ENCODE measurements at places on chromosomes 3 and 15.

DNA sequence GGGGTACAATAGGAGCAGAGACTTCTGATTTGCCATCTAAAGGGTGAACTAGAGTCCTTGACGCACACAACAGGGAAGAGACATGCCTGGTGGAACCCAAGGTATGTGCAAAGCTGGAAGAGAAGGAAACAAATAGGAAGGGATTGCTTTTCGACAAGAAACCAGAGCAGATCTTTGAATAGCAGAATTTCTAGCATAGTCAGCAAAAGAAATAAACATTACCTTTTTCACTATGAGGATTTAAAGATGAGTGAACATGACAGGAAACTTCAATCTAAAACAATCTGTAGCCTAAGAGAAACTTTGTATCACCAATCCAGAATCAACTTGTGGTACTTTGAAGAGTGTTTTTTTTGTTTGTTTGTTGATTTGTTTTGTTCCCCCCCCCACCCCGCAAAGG is 4.9 kb downstream of the IL5RA start:
- DNase-seq, result no peak

GRCh38 chr3:31390466-31390865 is 142.3 kb upstream of the STT3B start:
- no peak for DNase-seq

GRCh38 chr15:49686599-49686998 is 65.8 kb downstream of the DTWD1 start:
- DNase-seq, result no peak

- DNase-seq, result no peak
Observed at GRCh38 chr15:77481670-77482069, 61.0 kb downstream of the HMG20A start.

DNA sequence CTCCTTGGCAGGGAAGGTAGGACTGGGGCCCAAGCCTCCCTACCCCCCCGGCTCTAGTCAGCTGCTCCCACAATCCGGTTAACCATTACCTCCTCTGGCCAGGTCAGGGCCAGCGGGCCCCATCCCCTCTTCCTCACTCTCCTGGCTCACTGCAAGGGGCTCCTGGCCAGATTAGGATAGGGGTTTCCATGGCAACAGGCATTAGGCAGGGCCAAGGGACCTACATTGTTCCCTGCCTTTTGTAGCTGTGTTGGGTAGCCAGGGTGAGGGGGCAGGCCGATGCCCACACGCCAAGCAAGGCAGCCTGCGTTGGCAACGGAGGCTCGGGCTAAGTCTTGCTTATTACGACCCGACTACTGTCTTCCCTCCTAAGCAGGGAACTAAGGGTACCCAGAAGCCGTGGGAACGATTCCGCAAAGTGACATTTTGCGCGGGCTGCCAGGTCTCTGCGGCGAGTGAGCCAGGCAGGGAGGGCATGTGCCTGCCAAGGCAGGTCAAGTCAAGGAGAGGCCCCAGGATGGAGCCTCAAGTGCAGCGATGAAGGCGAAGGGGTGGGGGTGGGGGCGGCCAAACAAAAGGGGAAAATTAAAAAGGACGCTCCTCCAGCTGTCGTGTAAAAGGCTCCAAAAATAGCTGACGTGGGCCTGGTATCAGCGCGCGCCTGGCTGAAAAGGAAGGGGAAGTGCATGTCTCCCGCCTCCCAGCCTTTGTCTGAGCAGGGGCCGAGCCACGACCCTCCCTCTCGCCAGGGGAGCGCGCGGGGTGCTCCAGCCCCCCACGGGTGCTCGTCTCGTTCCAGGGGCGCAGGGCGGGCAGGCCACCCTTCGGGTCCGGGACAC is 919 bp downstream of the IDH2 start:
- peak; percentile 19 for DNase-seq

GRCh38 chr3:45214061-45214680 is 11.9 kb downstream of the TMEM158 start:
- no peak for DNase-seq

DNA sequence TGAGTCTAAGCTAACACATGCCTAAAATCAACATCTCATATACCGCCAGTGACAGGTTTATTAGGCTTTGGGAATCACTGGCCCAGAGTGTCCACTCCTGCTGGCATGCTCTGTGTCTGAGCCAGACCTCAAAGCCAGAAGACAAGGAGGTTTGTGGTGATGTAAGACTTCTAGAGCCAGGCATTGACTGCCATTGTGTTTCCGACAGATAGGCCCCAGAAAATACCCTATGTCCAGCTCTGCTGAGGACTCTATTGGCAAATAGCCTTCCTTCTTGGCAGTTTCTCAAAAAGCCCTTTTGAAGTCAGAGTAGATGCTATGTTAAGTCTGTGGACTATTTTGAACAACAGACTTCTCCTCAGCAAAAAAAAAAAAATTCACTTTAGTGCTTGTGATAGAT is 181.9 kb upstream of the UBE2E1 start:
- no peak for DNase-seq

DNA sequence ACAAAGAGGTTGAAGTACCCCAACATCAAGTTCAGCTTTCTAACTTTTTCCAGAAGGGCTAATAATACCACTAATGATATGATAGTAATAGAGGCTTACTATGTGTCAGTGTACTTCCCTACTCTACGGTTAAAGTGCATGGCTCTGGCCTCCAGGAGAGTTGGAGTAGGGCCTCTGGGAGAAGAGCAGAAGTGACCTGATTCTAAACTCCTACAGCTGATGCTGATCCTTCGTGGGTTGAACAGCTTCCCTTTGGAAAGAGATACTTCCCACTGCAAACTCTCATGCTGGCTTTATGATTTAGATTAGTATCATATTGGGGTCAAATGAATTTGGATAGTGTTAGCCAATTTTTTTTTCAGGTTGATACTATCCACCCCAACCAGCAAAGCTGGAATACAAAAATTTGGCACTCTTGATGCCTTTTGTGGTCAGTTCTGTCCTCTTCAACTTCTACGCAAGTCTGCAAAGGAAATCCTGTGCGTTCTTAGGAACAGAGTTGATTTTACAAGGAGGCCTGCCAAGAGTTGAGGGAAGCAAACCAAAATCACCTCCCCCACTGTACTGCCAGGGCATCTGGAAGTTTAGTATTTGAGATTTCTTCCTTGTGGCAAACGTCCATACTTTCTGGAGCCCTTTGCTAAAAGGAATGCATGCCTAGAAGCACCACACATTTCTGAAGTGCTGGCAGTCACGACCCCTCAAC is 17.8 kb downstream of the TMEM212 start:
- DNase-seq, result no peak

- DNase-seq, result no peak
Observed at GRCh38 chr3:44355362-44356033, 16.9 kb downstream of the TCAIM start.

DNA sequence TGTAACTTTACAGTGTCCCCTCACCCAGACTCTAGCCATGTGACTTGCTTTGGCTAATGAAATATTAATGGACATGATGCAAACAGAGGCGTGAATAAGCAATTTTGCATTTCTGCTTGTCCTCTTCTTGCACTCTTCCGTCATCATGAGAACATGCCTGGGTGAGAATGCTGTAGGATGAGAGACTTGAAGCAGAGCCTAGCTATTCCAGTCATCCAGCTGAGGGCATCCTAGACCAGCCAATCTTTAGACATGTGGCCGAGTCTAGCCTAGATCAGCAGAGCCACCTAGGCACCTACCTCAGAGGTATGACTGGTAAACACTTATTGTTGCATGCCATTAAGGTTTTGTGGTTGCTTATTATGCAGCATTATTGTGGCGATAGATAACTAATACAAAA is 450.5 kb upstream of the AZI2 start:
- no peak for DNase-seq

GRCh38 chr3:25478211-25478757 is 50.2 kb downstream of the RARB start:
- no peak for DNase-seq

DNA sequence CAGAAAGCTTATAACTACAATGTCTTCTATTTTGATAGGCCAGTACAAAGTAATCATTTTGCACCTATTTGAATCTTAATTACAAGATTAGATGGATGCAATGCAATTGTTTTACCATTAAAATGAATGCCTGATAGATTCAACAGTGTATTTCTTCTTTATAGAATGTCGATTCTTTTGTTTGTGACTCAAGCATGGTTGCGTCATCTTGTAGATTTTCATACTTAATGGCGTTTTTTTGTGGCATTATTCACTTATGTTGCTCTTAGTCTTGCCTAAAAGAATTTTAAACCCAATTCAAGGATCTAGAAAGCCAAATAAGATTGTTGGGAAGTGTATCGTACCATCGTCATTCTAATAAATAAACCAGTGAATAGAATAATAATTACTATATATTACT is 21.4 kb downstream of the ZBTB38 start:
- no peak for DNase-seq

- DNase-seq, result no peak
Observed at GRCh38 chr3:151265866-151266265, 12.5 kb downstream of the P2RY14 start.

GRCh38 chr3:72953325-72953956 is 43.2 kb upstream of the PPP4R2 start:
- DNase-seq, result no peak

GRCh38 chr3:10460951-10461545 is 44.3 kb downstream of the ATP2B2 start:
- no peak for DNase-seq

GRCh38 chr3:117080872-117081271 is 371.3 kb downstream of the TUSC7 start:
- DNase-seq, result no peak

GRCh38 chr3:13165576-13165975 is 92.3 kb upstream of the IQSEC1 start:
- no peak for DNase-seq

- no peak for DNase-seq
Observed at GRCh38 chr3:177906126-177906511, 630.1 kb upstream of the KCNMB2 start.

DNA sequence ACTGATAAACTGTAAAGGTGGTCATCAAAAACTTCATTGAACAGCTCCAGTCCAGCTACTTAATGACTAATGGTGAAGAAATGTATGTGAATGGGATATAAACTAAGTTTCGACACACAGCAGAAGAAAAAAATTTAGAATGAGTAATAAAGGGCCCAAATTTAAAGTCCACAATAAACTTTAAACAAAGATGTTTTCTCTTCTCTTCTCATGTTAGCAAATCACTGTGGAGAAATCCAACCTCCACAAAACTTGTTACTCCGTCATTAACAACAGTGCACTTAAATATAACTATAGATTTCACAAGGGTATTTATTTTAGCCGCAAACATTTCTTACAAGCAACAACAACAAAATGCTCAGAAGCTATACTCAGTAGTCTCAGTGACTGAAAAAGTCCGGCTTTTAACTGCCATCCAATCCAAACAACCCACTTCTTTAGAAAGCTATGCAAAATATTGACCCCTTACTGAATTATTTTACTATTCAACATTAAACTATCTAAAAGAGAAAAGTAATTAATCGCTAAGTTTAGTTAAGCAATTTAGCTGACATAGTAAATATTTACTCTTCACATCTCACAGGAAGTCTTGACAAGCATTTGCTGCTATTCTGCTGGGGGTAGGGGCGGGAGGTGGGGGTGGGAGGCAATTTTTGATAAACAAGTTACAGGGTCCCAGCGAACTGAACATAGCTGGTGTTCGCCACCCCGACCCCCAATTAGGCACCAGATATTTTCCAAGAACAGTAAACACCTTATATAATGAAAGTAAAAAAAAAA is 2.4 kb downstream of the IGF2BP2 start:
- peak; percentile 22 for DNase-seq

DNA sequence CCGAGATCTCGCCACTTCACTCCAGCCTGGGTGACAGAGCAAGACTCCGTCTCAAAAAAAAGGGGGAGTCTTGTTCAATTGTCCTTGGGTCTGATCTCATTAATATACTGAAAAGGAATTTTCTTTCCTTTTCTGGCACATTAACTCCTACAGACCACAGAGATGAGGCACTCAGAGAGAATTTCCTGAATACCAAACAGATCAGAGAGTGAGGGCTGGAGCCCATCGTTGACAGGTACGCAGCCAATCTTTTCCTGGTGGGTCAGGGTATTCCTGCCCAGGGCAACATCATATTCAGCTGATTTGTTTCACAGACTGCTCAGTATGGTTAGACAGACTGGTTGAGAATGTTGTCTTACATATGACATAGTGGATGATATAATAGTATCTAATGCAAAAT is 82.8 kb upstream of the TNFSF10 start:
- no peak for DNase-seq

DNA sequence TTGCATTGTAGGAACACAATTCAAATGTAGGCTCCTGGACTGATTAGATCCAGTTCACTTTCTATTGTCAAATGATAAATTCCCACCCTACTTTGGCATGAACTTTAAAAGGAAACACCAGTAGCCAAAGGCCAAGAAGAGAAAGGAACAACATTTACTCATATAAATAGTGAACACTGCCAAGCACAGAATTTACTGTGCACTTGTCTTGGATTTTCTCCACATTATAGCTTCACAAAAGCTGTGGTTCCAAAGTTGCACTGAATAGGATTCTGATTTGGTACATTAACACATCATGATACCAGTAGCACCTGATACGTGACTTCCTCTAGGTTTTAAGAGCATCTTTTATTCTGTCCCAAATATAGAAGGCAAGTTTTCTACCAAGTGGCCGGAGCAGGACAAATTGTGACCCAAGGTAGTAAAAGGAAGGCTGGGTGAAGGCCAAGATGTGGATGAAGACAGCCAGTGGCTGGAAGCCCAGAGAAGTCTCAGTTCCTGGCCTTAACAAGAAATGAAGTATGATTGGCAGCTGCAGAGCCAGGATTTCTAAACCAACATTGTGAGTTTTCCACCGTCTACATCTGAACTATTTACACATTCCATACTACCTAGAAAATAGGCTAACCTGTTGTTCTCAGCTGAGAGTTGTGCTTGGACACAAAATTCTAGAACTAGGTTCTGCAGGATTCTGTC is 206.7 kb downstream of the THRB start:
- DNase-seq, result no peak

DNA sequence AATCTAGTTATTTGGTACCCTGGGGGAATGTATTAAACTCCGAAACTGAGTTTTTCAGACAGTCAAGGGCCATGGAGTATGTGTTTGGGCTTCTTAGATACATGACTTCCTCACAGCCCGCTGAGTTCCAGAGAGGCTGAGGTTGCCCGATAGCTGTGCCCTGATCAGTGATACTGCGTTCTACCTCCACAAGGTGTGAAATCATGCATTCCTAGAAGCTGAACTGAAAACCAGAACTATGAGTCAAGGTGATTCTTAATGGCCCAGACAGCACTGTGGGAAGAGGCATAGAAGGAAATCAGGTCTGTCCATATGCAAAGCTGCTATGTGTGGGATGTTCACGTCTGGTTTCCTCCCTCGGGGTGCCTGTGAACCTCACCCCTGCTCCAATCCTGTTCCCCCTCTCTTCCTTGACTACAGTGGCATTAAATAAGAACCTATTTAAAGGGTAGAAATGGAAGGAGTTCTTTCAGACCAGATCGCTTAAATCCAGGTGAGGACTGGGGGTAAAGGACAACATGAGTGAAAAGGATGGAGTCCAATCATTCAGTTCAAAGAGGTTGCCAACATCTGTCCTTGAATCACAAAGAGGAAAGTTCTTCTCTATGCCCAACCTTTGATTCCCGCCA is 74.3 kb downstream of the MYO1E start:
- no peak for DNase-seq

DNA sequence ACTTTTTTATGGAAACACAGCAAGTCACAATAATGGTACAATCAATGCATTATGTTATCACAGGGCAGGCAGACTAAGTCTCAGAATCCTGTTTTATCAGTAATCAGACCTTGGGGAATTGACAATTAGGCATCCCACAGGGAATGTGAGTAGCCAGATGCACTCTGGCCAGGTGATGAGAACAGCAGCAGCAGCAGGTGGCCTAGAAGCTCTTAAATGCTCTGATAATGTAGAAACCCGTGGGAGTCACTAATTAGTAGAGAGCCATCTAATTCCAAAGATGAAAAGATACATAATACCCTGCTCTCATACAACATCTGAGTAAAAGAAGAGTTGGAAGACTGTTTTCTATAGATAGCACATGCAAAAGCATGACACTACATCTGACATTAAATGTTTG is 12.6 kb downstream of the CEP152 start:
- DNase-seq, result no peak
